ENCODE measurements at places on chromosomes 5 and 9.

GRCh38 chr5:2169850-2170760 lies 287.4 kb upstream of the IRX4 start:
- no peak for DNase-seq

- no peak for DNase-seq
Measured at GRCh38 chr5:116486588-116486987, 88.0 kb downstream of the SEMA6A start.

GRCh38 chr5:43041669-43042175 lies 1.6 kb upstream of the ANXA2R start:
- no peak for DNase-seq

DNA sequence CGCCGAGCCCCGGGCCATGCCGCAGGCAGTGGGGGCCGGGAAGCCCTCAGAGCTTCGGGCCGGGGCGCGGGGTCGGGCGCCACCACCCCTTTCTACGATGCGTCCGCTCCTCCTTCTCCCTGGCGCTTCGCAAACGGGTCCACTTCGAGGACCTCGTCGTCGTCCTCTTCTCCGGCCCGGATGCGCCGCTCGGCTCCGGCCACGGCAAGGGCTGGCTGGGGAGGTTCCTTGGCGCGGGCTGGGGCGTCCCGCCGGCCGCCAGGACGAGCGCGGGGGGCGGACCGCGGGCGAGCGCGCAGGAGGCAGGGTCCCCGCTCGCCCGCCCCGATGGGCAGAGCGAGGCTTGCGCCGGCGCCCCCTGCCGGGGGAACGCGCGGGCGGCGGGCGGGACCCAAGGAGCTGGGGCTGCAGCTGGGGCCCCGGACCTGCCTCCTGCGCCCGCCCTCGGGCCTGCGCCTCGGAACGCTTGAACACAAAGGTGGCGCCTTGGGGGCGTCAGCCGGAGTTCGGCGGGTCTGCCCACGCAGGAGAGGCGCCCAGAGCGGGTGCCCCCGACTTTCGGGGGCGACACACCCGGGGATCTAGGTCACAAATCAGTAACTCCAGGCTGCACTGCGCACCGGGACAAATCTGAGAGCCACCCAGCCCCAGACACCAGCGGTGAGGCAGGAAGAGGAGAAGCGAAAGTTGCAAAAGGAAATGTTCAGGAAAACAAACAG lies at the start of gene ROR2:
ROR2 (minus strand) TSS at position 283 of the 719 bp plus-strand sequence.
- DNase-seq = peak; percentile 86

- DNase-seq = no peak
Measured at GRCh38 chr9:16501141-16501540, 369.3 kb downstream of the BNC2 start.
